ENCODE measurements at places on chromosomes 11 and 22.

- DNase-seq, result no peak
These were observed 14.0 kb downstream of the RAB30 start for GRCh38 chr11:83057721-83058120.

DNA sequence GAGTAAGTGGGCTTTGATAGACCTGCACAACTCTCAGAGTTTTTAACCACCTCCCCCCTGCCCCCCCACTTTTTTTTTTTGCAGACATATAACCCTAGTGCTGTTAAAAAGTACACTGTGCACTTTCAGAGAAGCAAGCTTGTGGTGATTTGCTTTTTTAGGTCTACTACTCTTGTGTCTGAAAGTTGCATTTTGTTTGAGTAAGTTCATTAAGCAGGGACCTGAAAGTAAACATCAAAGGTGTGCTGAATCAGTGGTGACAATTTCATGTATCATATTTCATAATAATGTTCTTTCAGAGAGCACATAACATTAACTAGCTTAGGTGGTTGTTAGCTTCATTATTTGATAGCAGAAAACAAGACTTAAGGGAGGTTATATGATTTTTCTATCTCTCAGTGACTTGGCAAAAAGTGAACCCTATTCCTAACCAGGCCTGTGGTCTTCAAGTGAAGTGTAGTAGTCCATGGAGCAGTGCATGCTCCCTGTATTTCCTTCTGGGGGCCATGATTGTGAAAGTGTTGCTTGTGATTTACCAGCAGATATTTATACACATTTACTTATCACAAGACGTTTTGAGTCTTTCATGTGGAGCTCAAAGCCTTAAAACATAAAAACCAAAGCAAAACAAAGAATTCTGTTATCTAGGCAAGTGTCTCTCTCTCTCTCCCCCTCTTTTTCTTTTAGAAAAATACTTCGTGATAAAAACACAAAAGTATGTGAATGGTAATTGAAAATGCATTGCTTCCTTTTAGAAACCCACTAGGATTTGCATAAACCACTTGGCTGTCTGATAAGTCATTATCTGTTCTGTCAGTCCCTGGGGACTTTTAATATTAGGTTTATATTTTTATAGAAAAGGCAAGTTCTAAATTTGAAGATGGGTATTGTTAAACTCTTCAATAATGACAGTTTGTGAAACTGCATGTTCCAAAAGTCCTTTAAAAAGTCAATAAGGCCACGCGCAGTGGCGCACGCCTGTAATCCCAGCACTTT lies 7.5 kb upstream of the RAG2 start:
- no peak for DNase-seq

GRCh38 chr11:8828046-8828445 lies 82.9 kb upstream of the AKIP1 start:
- DNase-seq, result no peak

DNA sequence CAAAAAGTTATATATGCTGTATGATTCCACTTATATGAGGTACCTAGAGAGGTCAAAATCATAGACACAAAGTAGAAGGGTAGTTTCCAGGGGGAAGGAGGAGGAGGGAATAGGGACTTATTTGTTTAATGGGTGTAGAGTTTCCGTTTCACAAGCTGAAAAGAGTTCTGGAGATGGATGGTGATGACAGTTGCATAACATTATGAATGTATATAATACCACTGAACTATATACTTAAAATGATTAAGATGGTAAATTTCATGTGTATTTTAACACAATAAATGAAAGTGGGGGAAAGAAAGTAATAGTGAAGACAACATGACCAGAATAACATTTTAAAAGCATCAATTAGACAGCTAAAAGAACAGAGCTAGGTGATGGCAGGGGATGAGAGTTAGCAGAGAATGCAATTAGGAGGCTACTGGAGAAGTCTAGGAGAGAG lies 51.2 kb downstream of the MRTFA start:
- DNase-seq, result no peak

DNA sequence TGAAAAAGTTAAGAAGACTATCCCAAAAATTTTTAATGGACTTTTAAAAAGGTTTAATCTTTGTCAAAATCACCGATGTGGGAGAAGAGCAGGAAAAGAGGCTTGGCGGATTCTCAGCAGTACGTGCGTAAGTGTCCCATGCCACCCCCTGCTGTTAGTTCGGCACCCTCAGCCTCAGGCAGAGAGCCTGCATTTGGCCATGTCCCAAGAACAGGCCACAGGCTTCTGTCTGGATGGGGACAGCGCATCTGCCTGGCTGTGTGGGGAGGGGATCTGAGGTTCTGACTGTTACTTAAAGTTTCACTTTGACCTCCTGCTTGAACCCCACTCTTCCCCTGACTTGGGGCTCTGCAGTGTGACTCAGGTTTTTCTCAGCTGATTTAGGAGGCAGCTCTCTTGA lies 35.3 kb downstream of the EXT2 start:
- DNase-seq, result no peak

- DNase-seq, result no peak
These were observed 175.5 kb downstream of the ADAMTS15 start for GRCh38 chr11:130623670-130624668.

DNA sequence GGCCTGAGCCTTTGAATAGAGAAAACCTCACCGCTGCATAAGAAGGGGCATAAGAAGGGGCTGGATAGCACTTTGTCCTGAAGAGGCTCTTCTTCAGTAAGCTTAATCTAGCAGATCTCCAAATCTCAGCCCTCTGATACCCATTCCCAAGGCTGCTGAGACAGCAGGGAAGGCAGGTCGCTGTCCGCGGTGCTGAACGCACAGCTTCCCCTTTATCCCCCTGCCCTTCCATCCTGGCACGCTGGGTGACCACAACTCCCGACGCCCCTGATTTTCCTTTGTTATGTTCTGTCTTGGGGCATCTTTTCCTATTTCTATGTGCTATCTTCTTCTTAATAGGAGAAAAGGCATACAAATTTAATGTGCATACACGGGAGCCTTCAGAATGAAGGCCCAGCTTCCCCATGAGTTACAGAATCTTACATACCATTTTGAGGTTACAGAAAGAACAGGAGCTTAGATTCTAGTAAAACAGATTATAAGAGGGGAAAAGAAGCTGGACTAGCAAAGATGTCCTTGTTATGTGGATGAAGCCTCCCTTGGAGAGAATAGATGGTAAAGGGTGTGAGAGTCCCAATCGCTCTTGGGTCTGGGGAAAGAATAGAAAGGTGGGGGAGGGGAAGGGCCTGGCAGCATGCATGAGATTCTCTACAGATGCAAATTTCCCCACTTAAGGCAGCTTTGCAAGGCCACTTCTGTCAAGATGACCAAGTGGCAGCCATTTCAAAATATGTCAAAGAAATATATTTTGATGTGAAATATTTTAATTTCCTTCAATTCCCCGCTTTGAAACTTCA lies 5.7 kb upstream of the SULT4A1 start:
- DNase-seq, result peak; percentile 3

- DNase-seq, result no peak
These were observed 71.9 kb downstream of the LDLRAD3 start for GRCh38 chr11:36015799-36016198.

- no peak for DNase-seq
These were observed 29.0 kb downstream of the OR51F1 start for GRCh38 chr11:4740735-4741134.

DNA sequence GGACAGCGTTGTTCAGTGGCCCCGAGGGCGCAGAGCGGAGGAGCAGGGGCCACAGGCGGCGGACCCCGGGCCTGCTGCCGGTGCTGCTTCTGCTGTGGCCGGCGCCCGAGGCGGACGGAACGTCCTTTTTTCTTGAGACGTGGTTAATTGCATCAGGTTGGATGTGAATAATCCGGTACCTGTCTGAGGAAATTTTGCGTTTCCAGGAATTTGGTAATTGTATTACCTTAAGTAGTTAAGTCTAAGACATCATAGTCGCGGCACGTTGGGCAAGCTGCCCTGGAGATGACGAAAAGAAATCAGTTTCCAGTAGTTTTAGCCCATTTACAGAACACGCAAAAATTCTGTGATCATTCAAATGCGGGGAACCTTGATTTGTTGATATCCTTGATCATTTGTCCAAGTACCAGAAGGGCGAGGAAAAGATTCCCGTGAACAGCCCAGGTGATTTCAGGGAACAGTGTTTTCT lies 789 bp downstream of the SPECC1L start:
- no peak for DNase-seq

- no peak for DNase-seq
These were observed 120.5 kb downstream of the HIPK3 start for GRCh38 chr11:33377412-33378370.

DNA sequence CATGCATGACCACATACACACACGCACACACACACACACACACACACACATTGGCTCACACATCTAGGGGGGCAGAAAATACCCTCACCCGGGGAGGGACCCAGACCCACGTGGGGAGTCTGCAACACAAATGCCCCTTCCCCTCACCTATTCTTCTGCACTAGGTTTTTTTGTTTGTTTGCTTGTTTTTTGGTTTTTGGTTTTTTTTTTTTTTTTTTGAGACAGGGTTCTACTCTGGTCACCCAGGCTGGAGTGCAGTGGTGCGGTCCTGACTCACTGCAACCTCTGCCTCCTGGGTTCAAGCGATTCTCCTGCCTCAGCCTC lies 28.4 kb downstream of the WEE1 start:
- no peak for DNase-seq

DNA sequence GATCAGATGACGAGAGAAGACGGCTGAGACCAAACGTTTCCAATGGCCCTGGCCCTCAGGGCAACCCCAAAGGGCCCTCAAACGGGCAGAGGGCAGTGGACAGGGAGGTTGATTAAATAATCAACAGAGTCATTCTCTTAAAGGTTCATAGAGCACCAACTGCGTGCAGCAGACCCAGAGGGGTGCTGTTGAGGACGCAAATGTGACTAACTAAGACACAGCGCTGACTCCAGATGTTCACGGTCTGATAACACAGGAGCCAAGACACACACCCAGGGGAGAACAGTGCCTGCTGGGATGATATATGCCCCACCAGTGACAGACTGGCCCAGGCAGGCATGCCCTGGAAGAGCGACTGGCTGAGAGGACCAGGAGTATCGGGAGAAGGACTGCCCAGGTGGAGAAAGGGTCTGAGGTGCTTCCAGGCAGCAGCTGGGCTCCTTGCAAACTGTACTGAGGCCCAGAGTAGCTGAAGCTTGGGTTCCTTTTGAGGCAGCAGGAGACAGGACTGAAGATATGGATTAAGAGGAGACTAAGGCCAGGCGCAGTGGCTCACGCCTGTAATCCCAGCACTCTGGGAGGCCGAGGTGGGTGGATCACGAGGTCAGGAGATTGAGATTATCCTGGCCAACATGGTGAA lies 7.7 kb downstream of the VWCE start:
- DNase-seq, result peak; percentile 40

- no peak for DNase-seq
These were observed 110.9 kb downstream of the RASSF10 start for GRCh38 chr11:13119941-13120520.

DNA sequence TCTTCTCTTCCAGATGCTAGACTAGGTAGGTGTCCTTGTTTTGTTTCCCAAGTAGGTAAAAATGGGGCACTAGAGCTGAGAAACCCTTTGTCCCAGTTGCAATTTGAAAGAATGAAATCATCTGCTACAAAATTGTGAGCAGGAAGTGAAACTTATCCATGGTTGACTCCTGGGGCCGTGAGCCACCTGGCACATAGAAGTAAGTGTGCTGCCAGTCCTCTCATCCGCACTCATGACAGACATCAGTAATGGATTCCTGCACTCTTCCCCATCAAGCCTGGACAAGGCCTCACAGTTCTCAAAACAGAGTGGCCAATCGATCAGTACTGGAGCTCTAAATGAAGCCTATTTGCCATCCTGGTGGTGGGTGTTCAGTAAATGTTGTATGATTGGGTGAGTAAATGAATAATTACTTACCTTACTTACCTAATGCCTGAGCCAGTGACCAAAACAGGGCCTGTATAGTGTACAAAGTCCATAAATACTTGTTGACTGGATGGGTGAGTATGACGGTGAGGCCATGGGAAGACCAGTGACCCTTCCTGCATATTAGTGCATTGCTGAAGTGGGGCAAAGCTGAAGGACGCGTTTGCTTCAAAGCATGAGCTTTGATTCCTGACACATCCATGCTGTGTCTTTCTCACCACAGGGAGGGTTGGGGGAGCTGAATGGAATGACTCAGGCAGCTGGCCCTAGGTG lies 68.9 kb upstream of the HEPHL1 start:
- no peak for DNase-seq

DNA sequence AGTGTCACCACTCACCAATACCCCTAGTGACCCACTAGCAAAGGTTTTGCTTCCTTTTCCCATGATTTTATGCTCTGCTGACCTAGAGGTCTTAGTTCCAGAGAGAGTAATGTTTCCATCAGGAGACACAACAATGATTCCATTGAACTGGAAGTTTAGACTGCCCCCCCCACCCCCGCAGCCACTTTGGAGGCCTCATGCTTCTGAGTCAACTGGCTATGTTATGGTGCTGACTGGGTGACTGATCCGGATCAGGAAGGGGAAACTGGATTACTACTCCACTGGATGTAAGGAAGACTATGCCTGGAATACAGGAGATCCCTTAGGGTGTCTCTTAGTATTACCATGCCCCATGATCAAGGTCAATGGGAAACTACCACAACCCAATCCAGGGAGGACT lies 633.6 kb downstream of the OPCML start:
- no peak for DNase-seq

DNA sequence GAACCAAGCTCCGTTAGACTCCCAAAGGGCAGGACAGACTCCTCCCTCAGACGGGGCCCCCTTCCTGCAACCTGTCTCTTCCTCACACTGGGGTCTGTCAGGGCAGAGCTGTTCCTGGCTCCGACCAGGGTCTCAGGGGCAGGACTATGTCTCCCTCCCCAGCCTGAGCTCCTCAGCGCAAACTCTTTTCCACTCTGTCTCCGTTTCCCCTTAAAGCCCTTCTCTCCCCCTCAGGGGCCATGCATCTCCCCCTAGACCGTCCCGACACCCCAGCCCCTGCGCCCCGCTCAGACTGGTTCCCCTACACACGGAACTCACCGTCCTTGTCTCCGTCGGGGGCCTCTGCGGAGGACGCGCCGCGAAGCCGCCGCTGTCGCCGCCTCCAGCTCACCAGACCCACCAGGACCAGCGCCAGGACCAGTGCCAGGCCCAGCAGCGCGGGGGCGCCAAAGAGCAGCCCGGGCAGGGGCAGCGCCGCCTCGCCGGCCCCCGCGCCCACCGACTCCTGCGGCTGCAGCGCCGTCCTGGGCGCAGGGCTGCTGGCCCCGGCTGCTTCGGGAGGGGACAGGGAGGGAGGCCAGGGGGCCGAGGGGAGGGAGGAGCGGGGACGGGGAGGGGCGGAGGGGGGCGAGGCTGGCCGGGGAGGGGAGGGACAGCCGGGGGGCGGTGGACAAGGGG lies 684 bp downstream of the TNFRSF13C start:
- DNase-seq, result no peak

DNA sequence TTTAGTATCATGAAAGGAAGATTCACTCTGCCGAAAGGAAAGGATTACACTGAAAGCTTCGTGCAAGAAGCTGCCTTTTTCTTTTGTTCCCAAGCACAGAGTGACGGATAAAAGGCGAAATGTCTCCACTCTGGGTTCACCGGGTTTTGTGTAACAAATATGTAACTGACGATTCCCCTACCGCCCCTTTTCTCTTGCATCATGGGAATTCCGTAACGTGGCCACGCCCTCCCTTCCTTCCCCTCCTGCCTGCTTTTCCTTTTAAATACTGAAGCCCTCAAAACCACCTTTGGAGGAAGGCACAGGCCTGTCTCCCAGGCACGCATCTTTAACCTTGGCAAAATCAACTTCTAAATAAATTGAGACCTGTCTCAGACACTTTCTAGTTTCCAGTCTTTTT lies 16.4 kb upstream of the TESMIN start:
- DNase-seq, result no peak

GRCh38 chr11:117523680-117524079 lies 196.0 kb downstream of the CEP164 start:
- DNase-seq, result no peak

Measured in WERI-Rb-1 (cell line).